ENCODE measurements at places on chromosomes 1 and 21. TPM values are rescaled to one million over a fixed set of nuclear protein-coding genes. Genes with fewer than 3 reads are reported as not detected.

GRCh38 chr1:76473591-76473990 is 393.7 kb upstream of the ST6GALNAC5 start:
- no peaks in the 10 kb centered on the region for H3K27me3 ChIP-seq
- no peaks in the 10 kb centered on the region for H3K4me1 ChIP-seq
- no peak overlapping the region for H3K27ac ChIP-seq
- no peak for DNase-seq
- no peak overlapping the region for H3K4me3 ChIP-seq

DNA sequence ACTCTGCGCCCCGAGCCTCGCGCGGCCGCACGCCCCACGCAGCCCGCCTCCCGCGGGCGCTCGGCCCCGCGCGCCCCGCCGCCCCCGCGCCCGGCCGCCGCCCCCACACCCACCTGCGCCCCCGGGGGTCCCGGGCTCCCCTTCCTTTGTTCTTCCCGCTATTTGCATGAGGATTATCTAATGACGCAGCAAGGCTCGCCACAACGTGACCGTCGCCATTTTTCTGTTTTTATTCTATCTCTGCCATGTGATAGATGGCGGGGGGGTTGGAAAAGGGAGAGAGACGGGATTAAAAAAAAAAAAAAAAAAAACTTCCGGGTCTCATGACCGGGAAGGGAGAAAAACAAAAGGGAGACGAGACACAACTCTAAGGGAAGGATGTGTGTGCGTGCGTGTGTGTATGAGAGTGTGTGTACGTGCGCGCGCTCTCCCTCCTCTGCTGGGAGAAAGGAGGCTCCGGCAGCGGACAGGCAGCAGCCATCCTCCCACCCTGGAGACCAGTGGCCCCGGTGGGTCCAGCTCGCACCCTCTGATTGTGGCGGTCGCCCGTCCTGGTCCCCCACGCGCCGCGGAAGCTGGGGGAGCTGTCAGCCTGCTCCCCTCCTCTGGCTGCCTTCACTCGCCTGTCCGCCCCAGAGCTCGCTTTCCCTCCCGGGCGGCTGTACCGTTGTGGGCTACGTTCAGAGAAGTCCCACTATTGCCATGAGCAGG is 80.4 kb upstream of the AK4 start:
- H3K4me3 ChIP-seq = peak overlapping the region; percentile 92
- DNase-seq = peak; percentile 65
- H3K27me3 ChIP-seq = no peaks in the 10 kb centered on the region
- no peaks in the 10 kb centered on the region for H3K4me1 ChIP-seq
- H3K27ac ChIP-seq = peak overlapping the region; percentile 100
- H3K36me3 ChIP-seq = no peaks in the 10 kb centered on the region

DNA sequence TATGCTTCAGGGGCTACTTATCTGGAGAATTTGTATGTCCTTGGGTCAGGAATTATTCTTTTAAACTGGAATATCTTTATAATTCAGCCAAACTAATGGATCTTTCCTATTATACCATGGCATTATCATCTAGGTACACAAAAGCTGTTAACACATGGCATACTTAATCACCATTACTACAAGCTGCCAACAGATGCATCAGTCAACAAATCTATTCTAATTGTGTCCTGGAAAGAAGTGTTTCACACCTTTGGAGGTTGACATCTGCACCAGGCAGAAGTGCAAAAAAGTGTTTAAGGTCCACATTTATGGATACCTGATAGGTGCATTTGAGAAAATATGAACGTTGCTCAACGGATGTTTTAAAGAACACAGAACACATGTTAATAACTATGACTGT is 470.2 kb upstream of the ADGRL2 start:
- no peak for DNase-seq
- H3K4me1 ChIP-seq = no peaks in the 10 kb centered on the region
- H3K27ac ChIP-seq = no peak overlapping the region
- no peaks in the 10 kb centered on the region for H3K36me3 ChIP-seq
- no peak overlapping the region for H3K4me3 ChIP-seq
- no peaks in the 10 kb centered on the region for H3K27me3 ChIP-seq

DNA sequence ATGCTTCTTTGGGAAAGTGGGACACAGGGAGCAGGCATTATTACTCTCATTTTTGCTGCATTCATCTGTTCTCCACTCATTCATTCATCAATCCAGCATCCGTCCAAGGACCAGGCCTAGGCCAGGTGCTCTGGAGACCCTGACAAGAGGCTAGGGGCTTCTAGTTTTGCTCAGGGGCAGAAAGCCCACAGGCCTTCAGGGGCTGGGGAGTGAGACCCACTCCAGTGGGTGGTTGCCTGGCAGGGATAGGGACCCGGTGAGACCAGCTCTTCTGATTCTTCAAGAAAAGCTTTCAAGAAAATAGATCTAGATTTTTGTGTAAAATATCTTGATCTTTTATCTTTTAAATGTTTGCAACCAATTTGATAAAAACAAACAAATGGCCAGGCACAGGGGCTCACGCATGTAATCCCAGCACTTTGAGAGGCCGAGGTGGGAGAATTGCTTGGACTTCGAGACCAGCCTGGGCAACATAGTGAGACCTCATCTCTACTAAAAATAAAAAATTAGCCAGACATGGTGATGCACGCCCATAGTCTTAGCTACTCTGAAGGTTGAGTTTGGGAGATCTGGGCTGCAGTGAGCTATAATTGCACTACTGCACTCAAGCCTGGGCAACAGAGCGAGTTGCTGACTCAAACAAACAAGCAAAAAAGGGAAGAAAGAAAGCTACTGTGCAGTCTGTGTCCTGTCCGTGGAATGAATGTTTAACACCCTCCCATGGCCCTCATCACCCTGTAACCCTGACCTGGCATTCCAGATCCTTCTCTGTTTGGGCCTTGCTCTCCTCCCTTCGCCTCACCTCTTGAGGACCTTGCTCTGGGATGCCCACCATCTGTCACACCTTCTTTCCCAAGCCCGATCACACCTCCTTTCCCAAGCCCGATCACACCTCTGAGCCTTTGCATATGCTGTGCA is 17.3 kb upstream of the LRP8 start:
- H3K27ac ChIP-seq = no peak overlapping the region
- no peaks in the 10 kb centered on the region for H3K4me1 ChIP-seq
- H3K27me3 ChIP-seq = no peaks in the 10 kb centered on the region

DNA sequence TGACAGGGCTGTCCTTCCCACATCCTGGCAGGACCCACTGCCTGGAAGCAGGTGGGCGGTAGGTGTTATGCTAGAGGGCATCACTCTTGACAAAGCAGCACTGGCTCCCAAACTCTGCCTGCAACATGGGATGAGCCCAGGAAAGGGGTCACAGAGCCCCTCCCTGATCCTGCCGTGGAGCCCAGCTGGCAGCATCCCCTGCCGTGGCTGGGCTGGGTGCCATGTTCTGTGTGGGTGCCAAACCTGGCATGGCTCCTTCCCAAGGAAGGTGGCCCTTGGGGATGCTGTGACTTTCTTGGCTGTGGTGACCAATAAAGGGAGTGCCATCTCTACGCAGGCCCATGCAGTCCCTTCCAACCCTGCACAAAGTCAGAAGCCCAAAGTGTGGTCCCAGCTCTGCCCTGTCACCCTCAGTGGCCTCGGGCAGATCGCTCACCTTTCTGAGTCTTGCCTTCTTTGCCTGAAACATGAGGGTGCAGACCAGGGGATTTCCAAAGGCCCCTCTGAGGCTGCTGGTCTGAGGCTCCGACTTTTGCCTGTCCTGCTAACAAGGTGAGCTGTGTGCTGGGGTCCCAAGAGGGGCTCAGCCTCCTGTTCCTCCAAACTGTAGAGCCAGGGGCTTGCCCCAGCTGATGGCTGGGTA is 6.0 kb downstream of the CDK18 start:
- no peaks in the 10 kb centered on the region for H3K4me1 ChIP-seq
- H3K27me3 ChIP-seq = no peaks in the 10 kb centered on the region
- DNase-seq = no peak
- H3K4me3 ChIP-seq = no peak overlapping the region
- no peaks in the 10 kb centered on the region for H3K36me3 ChIP-seq

- no peaks in the 10 kb centered on the region for H3K27me3 ChIP-seq
- H3K36me3 ChIP-seq = no peaks in the 10 kb centered on the region
- no peak overlapping the region for H3K4me3 ChIP-seq
- DNase-seq = no peak
Measured at GRCh38 chr1:9537863-9538668, 1.2 kb upstream of the SLC25A33 start.

GRCh38 chr1:7693662-7694061 is 77.4 kb upstream of the VAMP3 start:
- H3K4me1 ChIP-seq = no peaks in the 10 kb centered on the region
- no peaks in the 10 kb centered on the region for H3K27me3 ChIP-seq
- no peaks in the 10 kb centered on the region for H3K36me3 ChIP-seq
- DNase-seq = no peak
- no peak overlapping the region for H3K4me3 ChIP-seq

GRCh38 chr21:15367061-15367626 is 302.3 kb upstream of the NRIP1 start:
- no peaks in the 10 kb centered on the region for H3K36me3 ChIP-seq
- no peaks in the 10 kb centered on the region for H3K4me1 ChIP-seq
- H3K27ac ChIP-seq = no peak overlapping the region
- no peaks in the 10 kb centered on the region for H3K27me3 ChIP-seq
- no peak for DNase-seq

GRCh38 chr1:5164158-5164557 is 509.7 kb downstream of the AJAP1 start:
- no peaks in the 10 kb centered on the region for H3K4me1 ChIP-seq
- DNase-seq = no peak
- H3K4me3 ChIP-seq = no peak overlapping the region
- H3K27me3 ChIP-seq = no peaks in the 10 kb centered on the region
- no peaks in the 10 kb centered on the region for H3K36me3 ChIP-seq
- H3K27ac ChIP-seq = no peak overlapping the region

GRCh38 chr1:205047764-205048231 is 4.8 kb downstream of the CNTN2 start:
- H3K36me3 ChIP-seq = no peaks in the 10 kb centered on the region
- no peak overlapping the region for H3K27ac ChIP-seq
- no peak for DNase-seq
- H3K4me3 ChIP-seq = no peak overlapping the region
- no peaks in the 10 kb centered on the region for H3K27me3 ChIP-seq

- DNase-seq = no peak
- H3K27me3 ChIP-seq = no peaks in the 10 kb centered on the region
- peak overlapping the region; percentile 68 for H3K27ac ChIP-seq
- peak overlapping the region; percentile 91 for H3K4me3 ChIP-seq
- H3K36me3 ChIP-seq = no peaks in the 10 kb centered on the region
Measured at GRCh38 chr1:10399444-10399941, 629 bp downstream of the PGD start.

DNA sequence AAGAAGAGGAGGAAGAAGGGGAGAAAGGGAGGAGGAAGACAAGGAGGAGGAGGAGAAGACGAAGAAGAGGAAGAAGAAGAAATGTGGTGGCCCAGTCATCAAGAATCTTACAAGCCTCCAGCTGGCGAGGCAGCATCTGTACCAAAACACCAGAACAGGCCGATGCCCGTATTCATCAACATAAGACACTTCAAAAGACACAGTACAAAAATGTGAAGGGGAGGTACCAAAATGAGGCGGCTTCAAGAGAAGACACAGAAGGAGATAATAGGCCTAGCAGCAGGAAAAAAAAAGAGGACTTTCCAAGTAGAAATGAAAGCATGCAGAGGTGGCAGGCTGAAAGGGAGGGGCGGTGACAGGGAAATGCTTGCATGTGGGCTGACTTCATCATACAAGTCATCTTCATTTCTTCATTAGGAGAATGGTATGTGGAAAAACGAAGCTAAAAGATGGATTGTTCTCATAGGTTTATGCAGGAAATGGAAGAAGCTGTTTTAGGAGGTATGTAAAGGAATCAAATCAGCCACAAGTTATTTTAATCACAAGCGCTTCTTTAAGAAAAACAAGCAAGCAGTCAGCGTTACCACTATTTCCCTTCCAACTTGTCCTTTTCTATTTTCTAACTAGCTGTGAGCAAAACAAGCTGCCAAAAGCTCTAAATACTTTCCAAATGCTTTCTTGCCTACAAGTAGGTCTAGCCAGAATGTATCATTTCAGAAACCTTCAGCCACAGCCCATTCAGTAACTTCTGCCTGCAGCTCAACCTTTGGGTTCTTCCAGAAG is 192.3 kb downstream of the SLC45A1 start:
- no peaks in the 10 kb centered on the region for H3K27me3 ChIP-seq
- peak overlapping the region; percentile 23 for H3K4me3 ChIP-seq
- DNase-seq = peak; percentile 53
- peak overlapping the region; percentile 83 for H3K27ac ChIP-seq
- H3K4me1 ChIP-seq = no peaks in the 10 kb centered on the region

GRCh38 chr1:212257157-212257556 is 28.1 kb upstream of the PPP2R5A start:
- H3K36me3 ChIP-seq = no peaks in the 10 kb centered on the region
- H3K4me1 ChIP-seq = no peaks in the 10 kb centered on the region
- DNase-seq = no peak
- H3K27me3 ChIP-seq = no peaks in the 10 kb centered on the region
- no peak overlapping the region for H3K27ac ChIP-seq

- no peak for DNase-seq
- H3K4me3 ChIP-seq = no peak overlapping the region
- no peak overlapping the region for H3K27ac ChIP-seq
- no peaks in the 10 kb centered on the region for H3K27me3 ChIP-seq
- H3K4me1 ChIP-seq = no peaks in the 10 kb centered on the region
- H3K36me3 ChIP-seq = no peaks in the 10 kb centered on the region
Measured at GRCh38 chr1:188497020-188497419, 1668.3 kb downstream of the PLA2G4A start.

- DNase-seq = no peak
- no peaks in the 10 kb centered on the region for H3K36me3 ChIP-seq
- no peaks in the 10 kb centered on the region for H3K27me3 ChIP-seq
- peaks cover 4% of the 10 kb centered on the region for H3K4me1 ChIP-seq
- no peak overlapping the region for H3K4me3 ChIP-seq
Measured at GRCh38 chr1:111672331-111672730, 52.7 kb downstream of the RAP1A start.

- DNase-seq = no peak
- no peak overlapping the region for H3K4me3 ChIP-seq
- H3K27me3 ChIP-seq = no peaks in the 10 kb centered on the region
- H3K27ac ChIP-seq = peak overlapping the region; percentile 70
Measured at GRCh38 chr1:16386454-16387113, 19.5 kb downstream of the SZRD1 start.

GRCh38 chr1:209673631-209674417 is 1.4 kb upstream of the G0S2 start:
- peak; percentile 51 for DNase-seq
- H3K4me3 ChIP-seq = no peak overlapping the region
- no peaks in the 10 kb centered on the region for H3K27me3 ChIP-seq
- no peaks in the 10 kb centered on the region for H3K4me1 ChIP-seq

- no peak overlapping the region for H3K27ac ChIP-seq
- no peaks in the 10 kb centered on the region for H3K36me3 ChIP-seq
- H3K4me1 ChIP-seq = no peaks in the 10 kb centered on the region
- H3K27me3 ChIP-seq = no peaks in the 10 kb centered on the region
- H3K4me3 ChIP-seq = no peak overlapping the region
Measured at GRCh38 chr1:30919025-30919881, 10.7 kb upstream of the SDC3 start.

- no peak overlapping the region for H3K27ac ChIP-seq
Measured at GRCh38 chr1:73626326-73626725, 571.6 kb downstream of the LRRIQ3 start.

- H3K27ac ChIP-seq = peak overlapping the region; percentile 93
- no peaks in the 10 kb centered on the region for H3K27me3 ChIP-seq
- peak overlapping the region; percentile 98 for H3K4me3 ChIP-seq
Measured at GRCh38 chr1:155934936-155935590, 850 bp upstream of the KHDC4 start.

CNIH3 gene
- not detected for total RNA-seq

C1QC gene
- 8.2 TPM for total RNA-seq

ACP6 gene
- total RNA-seq = 29.3 TPM

OR2L5 gene
- 0.14 TPM for total RNA-seq

RGSL1 gene
- total RNA-seq = not detected

DENND2D gene
- 2.3 TPM for total RNA-seq

C1orf116 gene
- not detected for total RNA-seq

GJA8 gene
- total RNA-seq = not detected

ARHGAP29 gene
- total RNA-seq = 20.0 TPM

P3H1 gene
- total RNA-seq = 28.9 TPM

LPAR3 gene
- total RNA-seq = not detected

IL23R gene
- total RNA-seq = 0.21 TPM

TMEM269 gene
- 1.1 TPM for total RNA-seq
